Pancreas (tissue), 10 donors: ENCODE measurements at places on chromosomes 4 and X. TPM values are rescaled to one million over a fixed set of nuclear protein-coding genes. Genes with fewer than 3 reads are reported as not detected.

Gene TLR6
- polyA plus RNA-seq, result 0.11 TPM

Gene NCAPG
- polyA plus RNA-seq, result 0.09 TPM

Gene GPR34
- 0.99 TPM for polyA plus RNA-seq

Gene PPP2R2C
- 0.42 TPM for polyA plus RNA-seq

Gene SPANXN4
- polyA plus RNA-seq, result not detected

Gene TCP11X2
- polyA plus RNA-seq, result 0.54 TPM

Gene TCEAL8
- 25.5 TPM for polyA plus RNA-seq
